NCI-H526 treated with DMSO at 0.1 percent for 48 hours (cell line): ENCODE measurements at places on chromosomes 12 and 14.
A peak's percentile ranks its signal among the peaks of the same experiment; 100 is the strongest.

DNA sequence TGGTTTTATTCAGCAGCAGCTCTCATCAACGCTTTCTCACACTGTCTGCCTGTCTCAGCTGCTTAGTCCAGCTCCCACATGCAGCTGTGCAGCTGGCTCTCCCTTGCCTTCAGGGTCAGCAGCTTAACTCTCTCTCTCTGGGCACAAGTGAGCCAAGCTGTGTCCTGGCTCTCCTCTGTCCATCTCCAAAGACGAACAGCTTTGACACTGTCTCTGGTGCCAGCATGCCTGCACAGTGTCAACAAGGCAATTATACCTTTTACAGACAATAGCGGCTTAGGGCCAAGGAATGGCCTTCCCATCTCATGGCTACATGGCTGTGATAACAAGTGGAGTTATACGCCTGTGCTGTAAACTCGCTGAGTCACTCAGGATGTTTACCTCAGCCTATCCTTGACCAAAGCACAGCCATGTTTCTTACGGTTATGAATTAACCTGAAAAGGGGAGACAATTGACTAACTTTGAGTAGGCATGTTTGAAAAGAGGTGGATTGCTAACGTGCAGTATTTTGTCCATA, 38.4 kb upstream of the MANSC4 start:
- DNase-seq: peak; percentile 22

DNA sequence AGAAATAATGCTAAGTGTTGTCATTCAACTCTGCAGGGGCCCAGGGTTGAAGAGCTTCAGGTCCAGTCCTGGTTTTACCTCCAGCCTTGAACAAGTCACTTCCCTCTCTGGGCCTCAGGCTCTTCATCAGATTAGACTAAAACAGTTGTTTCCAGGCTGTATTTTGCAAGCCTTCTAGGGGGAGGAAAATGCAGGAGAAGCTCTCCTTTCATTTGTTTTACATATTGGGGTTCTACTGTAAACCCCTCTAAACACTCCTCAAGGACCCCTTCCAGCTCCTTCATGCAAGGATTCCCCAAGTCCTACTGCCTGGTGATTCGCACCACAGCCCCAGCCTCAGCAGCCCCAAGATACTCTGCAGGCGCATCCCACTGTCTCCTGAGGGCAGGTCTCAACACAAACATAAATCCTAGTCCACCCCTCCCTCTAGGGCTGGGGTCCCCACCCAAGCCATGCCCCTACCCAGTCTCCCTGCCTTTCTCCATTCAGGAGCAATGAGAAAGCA, 2.7 kb downstream of the SDR9C7 start:
- DNase-seq: no peak

DNA sequence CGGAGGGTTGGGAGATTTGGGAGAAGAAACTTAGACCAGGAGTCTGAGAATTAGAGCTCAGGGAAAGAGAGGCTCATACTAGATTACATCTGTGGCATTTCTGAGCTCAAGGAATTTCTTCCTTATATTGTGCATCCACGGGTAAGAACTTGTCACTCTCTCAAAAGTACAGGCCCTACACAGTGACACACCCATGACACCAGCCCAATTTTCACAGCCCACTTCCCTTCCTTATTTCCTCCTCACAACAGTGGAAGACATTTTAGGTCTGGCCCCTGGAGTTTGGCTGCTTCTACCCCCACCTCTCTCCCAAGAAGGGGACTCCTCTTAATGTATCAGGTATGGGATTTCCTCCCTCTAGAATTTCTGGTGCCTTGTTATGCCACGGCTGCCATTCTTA, 9.2 kb upstream of the ZNF385A start:
- DNase-seq: no peak

DNA sequence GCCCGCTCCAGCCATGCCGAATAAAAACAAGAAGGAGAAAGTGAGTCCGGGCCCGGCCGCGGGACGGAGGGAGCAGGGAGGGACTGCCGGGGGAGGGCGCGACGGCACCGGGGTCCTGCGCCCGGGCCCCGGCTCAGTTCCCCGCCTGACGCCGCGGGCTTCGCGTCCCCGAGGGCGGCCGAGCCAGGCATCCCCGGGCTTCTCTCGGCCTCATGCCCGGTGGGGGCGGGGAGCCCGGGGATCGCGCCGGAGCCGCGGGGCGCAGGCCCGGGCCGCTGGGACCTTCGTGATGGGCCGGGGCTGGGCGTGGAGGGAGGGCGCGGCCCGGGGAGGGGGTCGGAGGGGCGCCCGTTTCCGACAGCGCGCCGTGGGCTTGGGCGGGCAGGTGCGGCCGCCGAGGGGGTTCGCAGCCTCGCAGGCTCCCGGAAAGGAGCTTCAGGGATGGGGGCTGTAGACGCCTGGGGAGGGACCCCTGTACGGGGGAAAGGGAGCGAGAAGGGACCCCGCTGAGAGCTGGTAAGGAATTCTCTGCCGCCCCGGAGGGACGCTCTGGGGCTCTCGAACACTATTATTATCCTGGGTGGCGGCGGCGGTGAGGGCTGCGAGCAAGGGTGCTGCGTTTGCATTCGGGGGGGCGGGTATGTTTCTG, 496 bp downstream of the PPP2R5C start:
- DNase-seq: peak; percentile 43

GRCh38 chr12:91186156-91186555, 3.5 kb upstream of the DCN start:
- DNase-seq: no peak

DNA sequence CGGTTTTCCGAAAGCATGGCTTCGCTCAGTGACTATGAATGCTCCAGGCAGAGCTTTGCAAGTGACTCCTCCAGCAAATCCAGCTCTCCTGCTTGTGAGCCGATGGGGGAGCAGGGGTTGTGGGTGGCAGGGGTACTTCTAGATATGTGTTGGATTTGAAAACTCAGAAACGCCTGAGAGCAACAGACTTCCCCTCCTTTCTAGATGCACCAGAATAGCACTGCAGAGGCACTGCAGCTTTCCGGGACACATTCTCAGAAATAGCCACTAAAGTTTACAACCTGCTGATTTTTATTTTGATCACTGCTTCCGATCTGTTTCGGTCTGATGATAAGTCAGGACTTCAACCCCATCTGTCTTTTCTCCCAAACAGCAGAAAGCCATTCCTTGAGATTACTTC, 8.6 kb downstream of the TCP11L2 start:
- DNase-seq: no peak

DNA sequence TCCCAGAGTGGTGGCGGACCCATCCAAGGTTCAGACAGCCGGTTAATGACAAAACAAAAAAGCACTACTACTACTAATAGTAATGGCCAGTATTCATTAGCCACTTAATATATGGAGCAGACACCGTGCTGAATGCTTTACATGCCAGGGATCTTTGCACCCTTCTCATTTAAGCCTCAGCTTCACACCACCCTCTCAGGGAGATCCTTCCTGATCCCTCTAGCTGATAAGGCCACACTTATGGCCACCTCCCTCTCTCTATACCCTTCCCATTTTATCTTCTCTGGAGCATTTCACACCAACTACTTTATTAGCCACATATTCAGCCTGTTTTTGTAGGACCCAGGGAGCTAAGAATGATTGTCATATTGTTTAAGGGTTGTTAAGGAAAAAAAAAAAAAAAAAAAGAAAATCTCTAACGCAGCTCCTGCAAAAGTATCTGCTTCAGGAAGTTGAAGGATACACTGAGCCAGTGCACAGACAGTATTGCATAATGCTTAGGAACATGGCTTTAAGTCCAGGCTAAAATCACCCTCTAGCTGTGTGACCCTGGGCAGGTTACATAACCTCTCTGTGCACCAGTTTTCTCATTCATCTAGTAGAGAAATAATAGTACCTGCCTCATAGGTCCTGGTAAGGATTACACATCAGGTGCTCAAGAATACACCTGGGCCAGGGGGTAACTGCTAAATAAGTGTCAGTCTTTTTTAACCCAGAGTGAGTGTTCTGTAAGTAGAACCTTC, 29.4 kb downstream of the NUAK1 start:
- DNase-seq: no peak

DNA sequence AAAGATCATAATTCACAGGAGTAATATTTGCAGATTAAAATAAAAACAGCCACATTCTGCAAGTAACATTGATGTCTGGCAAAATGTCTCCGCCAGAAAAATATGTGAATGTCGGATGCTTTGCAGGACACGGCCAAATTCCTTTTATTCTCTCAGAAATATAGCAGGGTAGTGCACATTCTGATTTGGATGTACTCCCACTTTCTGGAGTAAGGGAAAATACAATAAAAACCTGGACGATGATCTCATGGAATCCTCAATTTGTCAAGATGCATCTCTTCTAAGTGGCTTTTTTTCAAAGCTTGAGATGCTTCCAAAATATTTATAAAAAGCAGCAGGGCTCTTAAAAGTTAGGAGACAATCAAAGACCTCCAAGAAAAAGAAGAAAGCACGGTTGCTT, 133.3 kb downstream of the TBX5 start:
- DNase-seq: no peak

DNA sequence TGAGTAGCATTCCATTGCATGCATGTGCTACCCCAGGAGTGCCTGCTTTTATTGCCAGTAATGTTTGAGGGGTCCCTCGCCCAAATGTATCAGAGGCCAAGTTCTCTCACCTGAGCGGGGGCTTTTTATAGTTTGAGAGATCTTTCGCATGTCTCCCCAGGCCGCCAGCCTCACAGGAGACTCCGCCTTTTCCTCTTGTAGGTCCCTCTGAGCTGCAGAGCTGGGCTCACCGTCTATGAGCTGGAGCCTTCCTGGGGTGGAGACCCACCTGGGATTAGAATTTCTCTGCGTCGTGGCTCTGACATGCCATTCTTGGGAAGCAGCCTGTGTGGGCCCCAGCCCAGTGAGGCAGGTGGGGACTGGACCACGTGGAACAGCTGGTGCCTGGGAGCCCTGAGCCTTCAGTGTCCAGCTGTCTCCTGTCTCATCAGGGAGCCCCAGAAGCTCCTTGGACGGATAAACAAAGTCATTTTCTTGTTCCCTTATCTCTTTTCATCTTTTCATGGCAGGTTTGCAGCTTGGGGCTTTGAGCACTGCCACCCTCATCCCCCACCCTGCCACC, 261.7 kb upstream of the CRY1 start:
- DNase-seq: no peak

DNA sequence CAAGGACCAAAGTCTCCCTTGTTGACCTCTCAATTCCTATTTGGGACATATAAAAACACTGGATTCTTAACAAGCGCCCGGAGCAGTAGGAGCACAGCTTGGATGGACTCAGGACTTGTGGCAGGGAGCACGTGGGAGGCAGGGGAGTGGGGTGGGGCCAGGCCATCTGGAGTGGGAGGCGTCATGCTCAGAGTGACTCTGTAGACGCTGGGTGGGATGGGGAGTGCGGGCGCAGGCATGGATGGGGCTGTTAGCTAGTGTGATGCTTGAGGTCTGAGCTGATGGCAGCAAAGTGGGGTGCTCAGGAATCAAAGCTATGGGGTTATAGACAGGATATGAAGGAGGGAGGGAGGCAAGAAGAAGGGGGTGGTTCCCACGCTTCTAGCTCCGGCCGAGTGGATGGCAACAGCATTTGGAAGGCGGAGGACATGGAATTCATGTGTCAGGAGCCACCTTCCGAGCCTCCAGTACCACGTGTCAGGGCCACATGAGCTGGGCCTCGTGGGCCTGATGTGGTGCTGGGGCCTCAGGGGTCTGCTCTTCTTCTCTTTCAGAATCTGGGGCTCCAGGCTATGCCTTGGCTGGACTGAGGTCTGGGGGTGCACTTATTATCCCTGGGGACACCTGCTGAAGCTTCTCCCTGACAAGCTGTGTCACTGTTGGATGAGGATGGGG, 26.2 kb downstream of the MEG3 start:
- no peak for DNase-seq

- no peak for DNase-seq
Measured at GRCh38 chr12:49309386-49309785, 13.7 kb upstream of the TROAP start.

GRCh38 chr12:88895634-88896033, 315.4 kb upstream of the KITLG start:
- DNase-seq: no peak

DNA sequence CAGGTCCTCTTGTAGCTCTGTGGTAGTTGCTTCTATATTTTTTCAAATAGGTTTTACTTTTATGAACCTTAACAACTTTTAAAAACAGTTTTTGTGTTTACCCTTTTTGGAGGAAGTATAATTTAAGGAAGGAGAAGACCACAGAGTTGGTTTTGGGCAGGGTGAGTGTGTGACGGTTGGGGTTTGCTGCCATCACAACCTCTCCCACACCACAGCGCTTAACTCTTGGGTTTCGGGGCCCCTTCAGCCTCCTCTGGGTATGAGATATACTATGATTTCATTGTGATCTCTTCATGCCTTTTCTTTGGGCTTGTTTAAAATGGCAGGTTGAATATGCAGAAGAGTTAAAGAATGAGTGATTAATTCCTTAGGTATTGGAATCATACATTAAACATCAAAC, 228.7 kb upstream of the CRY1 start:
- DNase-seq: no peak

GRCh38 chr12:89988188-89988915, 279.7 kb upstream of the ATP2B1 start:
- DNase-seq: no peak

GRCh38 chr12:91094957-91095356, 16.3 kb downstream of the LUM start:
- no peak for DNase-seq

DNA sequence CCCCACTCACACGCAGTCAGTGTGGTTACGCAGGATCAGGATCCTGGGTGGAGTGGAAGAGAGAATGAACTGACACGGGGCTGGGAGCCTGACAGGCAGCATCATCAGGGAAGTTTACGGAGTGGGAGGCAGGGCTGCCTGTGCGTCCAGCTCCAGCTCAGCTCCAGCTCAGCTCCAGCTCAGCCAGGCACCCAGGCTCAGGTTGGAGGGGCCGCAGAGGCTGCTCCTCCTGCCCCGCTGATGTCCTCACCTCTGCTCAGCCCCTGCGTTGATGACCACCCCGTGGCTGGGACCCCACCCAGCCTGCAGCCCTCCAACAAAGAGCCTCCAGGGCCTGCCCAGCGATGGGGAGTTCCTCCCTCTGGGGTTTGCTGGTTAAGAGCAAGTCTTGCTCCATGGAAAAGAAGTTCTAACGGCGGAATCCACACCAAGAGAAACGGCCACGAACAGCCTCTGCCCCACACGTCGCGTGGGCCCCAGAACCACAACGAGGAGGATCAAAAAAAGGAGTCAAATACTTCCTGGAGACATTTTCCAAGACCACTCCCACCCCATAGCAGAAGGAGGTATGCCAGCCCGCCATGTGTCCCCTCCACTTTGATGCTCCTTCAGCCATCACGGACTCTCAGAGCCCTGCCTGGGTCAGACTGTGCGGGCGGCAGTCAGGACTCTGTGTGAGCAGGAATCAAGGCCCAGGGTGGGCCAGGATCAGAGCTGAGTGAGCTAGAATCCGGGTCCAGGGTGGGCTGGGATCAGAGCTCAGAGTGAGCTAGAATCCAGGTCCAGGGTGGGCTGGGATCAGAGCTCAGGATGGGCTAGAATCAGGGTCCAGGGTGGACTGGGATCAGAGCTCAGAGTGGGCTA, 17.7 kb upstream of the C14orf180 start:
- no peak for DNase-seq

DNA sequence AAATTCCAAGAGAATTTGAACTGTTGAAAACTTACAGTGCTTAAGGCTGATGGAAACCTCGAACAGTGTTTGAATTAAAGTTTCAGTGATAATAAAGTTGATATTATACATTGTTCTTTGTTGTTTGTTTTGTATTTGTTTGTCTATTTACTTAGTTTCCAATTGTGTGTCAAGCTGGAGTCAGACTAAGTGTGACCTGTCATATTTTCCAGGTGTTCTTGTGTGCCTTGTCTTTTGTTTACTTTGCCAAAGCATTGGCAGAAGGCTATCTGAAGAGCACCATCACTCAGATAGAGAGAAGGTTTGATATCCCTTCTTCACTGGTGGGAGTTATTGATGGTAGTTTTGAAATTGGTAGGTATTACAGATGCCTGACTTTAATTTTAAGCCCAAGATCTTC, 6.0 kb downstream of the SLCO1C1 start:
- no peak for DNase-seq

GRCh38 chr12:39867631-39868327, 238.1 kb downstream of the SLC2A13 start:
- DNase-seq: no peak
